ENCODE measurements at places on chromosomes 16 and 17.

GRCh38 chr17:65542610-65543009 lies 18.8 kb downstream of the AXIN2 start:
- DNase-seq: no peak

DNA sequence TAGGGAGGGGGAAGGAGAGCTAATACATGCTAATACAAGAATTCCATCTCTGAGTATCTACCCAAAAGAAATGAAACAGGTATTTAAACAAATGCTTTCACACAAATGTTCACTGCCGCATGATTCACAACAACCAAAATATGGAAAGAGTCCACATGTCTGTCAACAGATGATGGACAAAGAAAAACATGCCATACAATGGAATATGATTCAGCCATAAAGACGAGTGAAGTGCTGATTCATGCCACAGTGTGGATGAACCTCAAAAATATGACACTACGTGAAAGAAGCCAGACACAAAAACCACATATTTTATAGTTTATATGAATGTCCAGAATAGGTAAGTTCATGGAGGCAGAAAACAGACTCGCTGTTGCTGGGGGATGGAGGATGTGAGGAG lies 321.4 kb downstream of the FOXL1 start:
- DNase-seq: no peak

DNA sequence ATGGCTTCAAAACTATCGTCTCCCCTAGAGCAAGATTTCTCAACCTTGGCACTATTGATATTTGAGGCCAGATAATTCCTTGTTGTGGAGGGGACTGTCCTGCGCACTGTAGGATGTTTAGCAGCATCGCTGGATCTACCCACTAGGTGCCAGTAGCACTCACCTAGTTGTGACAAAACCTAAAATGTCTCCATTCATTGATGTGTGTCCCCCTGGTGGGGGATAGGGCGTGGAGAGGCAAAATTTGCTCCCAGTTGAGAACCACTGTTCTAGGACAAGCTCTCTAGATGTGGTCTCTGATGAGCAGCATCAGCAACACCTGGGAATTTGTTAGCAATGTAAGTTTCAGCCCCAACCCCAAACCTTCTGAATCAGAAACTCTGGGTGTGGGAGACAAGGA lies 259.0 kb downstream of the XYLT1 start:
- DNase-seq: peak; percentile 29

DNA sequence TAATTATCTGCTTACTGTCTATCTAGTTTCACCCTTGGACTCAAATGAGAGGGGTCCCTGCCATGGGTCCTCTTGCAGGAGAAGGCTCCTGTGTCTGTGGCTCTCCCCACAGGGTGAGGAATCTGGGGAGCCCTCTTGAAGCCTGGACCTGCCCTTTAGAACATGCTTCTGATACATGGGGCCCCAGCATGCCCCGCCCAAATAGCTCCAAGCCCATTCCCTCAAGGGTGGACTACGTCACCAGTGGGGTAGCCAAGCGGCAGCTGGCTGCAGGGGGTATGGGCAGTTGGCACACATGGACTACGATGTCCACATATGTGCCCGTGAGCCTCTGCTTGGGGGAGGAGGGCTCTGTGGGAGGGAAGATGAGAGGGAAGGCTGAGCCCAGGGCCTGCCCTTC lies 39.3 kb downstream of the ARHGAP27 start:
- no peak for DNase-seq

- no peak for DNase-seq
These were observed 8.9 kb upstream of the CIITA start for GRCh38 chr16:10868104-10868595.

- DNase-seq: no peak
These were observed 19.7 kb downstream of the G6PC1 start for GRCh38 chr17:42920106-42920900.

DNA sequence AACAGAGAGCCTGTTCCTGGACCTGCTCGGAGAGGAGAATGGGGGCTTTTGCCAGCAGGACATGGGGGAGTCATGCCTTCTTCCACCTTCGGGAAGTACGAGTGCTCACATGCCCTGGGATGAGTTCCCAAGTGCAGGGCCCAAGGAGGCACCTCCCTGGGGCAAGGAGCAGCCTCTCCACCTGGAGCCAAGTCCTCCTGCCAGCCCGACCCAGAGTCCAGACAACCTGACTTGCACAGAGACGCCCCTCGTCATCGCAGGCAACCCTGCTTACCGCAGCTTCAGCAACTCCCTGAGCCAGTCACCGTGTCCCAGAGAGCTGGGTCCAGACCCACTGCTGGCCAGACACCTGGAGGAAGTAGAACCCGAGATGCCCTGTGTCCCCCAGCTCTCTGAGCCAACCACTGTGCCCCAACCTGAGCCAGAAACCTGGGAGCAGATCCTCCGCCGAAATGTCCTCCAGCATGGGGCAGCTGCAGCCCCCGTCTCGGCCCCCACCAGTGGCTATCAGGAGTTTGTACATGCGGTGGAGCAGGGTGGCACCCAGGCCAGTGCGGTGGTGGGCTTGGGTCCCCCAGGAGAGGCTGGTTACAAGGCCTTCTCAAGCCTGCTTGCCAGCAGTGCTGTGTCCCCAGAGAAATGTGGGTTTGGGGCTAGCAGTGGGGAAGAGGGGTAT lies 39.3 kb upstream of the IL21R start:
- DNase-seq: no peak

- DNase-seq: no peak
These were observed 11.8 kb downstream of the HID1 start for GRCh38 chr17:74960570-74961342.

- peak; percentile 80 for DNase-seq
These were observed at the start of gene SLC43A2 for GRCh38 chr17:1627982-1628855. SLC43A2 (minus strand) TSS chr17:1628834; CDS start chr17:1627874, 960 bp downstream.

DNA sequence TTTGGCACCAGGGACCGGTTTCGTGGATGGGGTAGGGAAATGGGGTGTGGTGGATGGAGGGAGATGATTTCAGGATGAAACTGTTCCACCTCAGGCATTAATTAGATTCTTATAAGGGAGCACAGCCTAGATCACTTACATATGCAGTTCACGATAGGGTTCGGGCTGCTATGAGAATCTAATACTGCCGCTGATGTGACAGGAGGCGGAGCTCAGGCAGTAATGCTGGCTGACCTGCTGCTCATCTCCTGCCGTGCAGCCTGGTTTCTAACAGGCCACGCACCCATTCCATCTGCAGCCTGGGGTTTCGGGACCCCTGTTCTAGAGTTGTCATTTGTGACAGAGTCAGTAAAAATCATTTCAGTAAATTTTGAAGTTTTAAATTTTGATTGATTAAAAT lies 99.7 kb downstream of the CHD9 start:
- no peak for DNase-seq

GRCh38 chr17:73281928-73282327 lies 20.2 kb upstream of the CPSF4L start:
- DNase-seq: no peak

DNA sequence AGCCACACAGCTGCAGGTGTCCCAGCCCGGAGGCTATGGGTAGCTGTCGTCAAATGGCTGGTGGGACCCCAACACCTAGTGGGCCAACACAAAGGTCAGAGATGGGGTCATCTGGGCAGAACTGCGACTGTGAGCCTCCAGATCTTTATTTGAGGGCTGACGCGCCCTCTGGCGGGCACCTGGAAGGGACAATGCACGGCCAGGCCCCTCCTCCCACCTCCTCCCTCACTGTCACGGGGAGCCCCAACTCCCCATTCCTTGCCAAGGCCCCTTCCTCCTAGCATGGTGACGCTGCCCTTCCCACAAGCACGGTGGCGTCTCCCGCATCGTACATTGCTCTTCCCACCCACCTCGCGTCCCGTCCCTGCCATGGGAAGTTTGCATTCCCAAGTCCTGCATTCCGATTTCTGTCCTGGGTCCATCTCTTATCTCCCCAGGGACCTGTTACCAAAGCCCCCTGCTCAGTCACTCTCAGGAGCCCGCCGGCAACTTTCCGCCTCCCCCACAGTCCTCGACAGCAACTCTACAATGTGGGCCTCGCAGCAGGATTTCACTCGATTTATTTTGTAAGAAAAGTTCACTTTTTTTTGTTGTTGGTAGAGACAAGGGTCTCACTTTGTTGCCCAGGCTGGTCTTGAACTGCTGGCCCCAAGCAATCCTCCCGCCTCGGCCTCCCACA lies 1.0 kb downstream of the TLE7 start:
- no peak for DNase-seq

DNA sequence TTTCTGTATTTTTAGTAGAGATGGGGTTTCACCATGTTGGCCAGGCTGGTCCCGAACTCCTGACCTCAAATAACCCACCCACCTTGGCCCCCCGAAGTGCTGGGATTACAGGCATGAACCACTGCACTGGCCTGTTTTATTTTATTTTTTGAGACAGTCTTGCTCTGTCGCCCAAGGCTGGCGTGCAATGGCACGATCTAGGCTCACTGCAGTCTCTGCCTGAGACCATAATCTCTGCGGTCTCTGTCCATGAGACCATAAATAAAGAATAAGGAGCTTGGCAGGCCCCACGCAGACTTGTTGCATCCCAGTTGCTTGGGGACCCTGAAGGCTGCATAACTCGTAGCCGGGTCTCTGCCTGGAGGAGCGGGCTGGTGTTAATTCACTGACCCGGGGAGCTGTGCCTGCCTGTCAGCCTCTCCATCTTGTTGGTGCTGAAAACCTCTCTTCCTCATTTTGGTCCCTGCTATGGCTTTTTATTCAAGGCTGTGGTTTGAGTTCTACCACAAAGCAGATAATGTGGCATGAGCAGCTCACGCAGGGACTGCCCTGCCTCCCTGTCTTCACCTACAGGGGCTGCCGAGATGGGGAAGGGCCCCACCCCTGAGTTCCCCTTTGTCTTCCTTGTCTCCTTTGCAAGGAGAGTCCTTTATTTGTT lies 82.1 kb downstream of the MSI2 start:
- no peak for DNase-seq

GRCh38 chr16:1530883-1531637 lies 2.4 kb upstream of the TMEM204 start:
- no peak for DNase-seq

GRCh38 chr16:66728117-66728787 lies 23.2 kb downstream of the DYNC1LI2 start:
- peak; percentile 41 for DNase-seq

GRCh38 chr17:78925662-78926555 lies 722 bp upstream of the TIMP2 start:
- peak; percentile 51 for DNase-seq

DNA sequence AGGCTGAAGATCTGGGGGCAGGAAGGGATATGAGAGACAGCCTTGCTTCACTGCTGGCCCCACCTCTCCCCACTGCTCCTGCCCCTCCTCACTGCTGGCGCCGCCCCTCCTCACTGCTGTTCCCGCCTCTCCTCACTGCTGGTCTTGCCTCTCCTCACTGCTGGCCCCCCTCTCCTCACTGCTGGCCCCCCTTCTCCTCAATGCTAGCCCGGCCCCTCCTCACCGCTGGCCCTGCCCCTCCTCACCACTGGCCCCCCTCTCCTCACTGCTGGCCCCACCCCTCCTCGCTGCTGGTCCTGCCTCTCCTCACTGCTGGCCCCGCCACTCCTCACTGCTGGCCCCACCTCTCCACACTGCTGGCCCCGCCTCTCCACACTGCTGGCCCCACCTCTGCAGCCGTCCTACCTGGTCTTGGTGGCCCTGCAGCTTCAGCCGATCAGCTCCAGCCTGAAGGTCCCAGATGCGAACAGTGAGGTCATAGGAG lies 9.5 kb upstream of the PAM16 start:
- no peak for DNase-seq

GRCh38 chr16:30458561-30459394 lies 13.1 kb upstream of the SEPHS2 start:
- DNase-seq: peak; percentile 89

DNA sequence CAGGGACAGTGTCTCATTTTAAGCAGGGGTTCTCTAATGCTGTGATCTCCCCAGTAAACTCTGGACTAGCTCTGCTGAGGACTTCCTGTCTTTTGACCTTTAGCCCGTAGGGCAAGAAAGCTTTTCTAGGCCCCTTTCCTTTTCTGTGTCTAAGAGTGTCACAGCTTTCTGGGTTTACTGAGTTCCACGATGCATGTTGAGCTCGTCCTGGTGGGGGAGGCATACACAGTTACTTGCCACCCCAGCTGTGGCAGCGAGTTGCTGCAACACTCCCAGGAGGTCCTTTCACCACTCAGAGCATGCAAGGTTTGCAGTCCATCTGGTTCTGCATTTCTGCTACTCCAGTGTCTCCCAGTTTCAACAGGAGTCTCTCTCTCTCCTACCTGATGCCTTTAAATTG lies 23.7 kb downstream of the NOD2 start:
- no peak for DNase-seq

DNA sequence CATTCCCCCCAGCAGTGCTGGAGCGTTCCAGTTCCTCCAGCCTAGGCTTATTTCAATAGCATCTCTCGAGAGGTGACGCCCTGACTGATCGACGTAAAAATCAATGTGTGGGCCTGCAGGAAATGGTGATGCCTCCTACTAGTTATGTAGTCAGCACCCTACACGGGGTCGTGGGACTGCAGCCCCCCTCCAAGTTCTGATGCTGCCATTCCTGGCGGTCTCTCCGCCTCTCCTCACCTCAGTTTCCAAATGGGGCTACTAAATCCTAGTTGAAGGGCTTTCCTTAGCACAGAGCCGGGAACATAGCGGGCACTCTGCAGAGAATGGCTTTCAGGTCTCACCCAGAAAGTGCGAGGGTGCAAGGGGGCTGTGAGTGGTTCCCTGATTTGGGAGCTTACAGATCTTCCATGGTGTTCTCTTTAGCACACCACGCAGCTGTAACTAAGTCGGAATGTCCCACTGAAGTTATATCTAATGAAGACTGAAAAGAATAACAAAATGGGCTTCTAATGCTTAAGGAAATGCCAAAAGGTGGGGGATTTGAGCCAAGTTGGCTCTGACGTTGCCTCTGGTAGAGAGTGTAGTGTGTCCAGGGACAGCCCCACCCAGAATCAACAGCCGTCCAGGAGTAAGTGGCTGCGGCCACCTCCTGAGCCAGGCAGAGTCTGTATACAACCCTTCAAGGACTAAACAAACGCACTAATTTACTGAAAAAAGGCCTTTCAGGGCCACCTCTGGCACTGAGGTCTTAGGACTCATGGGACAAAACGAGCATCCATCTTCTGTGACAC lies 299.7 kb upstream of the FOXF1 start:
- DNase-seq: no peak

GRCh38 chr17:74892013-74892841 lies 1.2 kb downstream of the FADS6 start:
- DNase-seq: no peak

DNA sequence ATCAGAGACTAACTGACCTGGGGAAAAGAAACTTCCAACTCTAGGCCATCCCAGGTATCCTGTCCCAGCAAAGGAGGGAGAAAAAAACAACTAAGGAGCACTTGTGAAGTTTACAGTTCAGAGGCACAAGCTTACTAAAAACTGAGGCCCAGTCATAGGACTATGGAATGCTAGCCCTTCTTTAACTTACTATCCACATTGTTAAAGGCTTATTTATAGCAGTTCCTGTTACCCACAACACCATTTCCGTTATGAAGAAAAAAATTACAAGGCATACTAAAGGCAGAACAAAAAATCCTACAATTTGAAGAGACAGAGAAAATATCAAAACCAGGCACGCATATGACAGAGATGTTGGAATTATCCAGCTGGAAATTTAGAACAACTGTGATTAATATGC lies 159.1 kb downstream of the CDH11 start:
- DNase-seq: no peak

DNA sequence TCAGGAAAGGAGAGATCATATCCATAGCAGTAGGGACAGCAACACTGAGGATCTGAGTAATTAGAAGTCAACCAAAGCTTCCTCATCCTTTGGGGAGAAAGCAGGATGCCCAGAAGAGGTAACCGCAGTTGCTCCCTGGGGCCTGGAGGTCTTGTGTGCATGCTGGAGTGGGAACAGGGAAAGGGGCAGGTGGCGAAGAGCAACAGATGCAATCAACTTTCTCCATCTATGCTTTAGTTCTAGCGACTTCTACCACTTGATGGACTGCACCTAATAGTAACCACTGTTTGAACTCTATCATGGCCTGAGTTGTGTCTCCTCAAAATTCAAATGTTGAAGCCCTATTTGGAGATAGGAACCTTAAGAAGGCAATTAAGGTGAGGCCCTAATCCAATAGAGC lies 503.8 kb downstream of the NPIPA7 start:
- DNase-seq: no peak

Data from CD14-positive monocyte (primary cell).